ENCODE measurements at places on chromosomes 3 and 15. TPM values are rescaled to one million over a fixed set of nuclear protein-coding genes. Genes with fewer than 3 reads are reported as not detected.

Gene SHC4
- total RNA-seq, result 47.7 TPM

Gene PIF1
- total RNA-seq, result 1.1 TPM

GRCh38 chr3:171354706-171355582, 105.3 kb downstream of the TNIK start:
- no peak for DNase-seq

Gene CMTM8
- 8.2 TPM for total RNA-seq

Gene SCAMP2
- total RNA-seq, result 66.6 TPM

DNA sequence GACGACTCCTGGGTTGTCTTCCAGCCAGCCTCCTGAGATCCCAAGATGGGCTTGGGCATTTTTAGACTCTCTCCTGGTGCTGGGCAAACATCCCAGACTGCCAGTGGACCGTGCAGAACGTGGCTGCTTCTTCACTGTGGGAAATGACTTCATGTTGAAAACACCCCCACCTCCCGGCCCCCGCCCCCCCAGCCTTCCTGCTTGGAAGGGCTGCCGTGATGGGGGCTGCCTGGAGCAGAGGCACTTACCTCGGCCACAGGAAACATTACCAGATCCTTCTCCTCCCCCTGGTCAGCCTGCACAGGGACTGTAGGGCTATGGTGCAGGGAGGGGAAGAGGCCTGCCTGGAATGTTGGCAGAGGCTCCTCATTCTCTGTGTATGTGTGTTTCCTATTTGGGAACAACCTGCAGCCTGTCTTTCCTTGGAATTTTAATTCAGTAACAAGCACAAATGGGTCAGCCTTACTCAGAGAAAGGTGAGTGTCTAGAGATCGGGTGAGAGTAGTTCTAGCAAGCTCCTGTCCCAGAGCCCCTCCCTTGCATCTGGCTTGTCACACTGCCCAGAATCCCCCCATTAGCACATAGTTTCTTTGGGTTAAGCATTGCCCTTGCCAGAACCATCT, 90.8 kb downstream of the ANP32A start:
- DNase-seq, result no peak

Gene ITIH4
- total RNA-seq, result 12.6 TPM

- DNase-seq, result no peak
These were observed 65.7 kb downstream of the CMTM8 start for GRCh38 chr3:32303977-32304881.

DNA sequence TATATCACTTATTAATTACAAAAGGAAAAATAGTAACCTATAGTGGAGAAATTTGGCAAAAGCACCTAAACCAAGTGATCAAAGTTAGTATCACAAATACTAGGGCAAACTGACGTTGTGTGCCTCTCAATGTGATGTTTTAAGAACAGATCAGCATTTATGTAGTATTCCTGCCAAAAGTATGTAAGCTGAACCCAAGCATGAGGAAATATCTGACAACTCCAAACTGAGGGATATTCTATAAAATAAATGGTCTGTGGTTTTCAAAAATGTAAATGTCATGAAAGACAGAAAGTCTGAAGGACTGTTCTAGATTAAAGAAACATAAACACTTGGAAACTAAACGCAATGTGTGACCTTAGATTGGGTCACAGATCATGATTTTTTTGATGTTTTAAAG, 34.3 kb upstream of the PIK3CA start:
- no peak for DNase-seq

DNA sequence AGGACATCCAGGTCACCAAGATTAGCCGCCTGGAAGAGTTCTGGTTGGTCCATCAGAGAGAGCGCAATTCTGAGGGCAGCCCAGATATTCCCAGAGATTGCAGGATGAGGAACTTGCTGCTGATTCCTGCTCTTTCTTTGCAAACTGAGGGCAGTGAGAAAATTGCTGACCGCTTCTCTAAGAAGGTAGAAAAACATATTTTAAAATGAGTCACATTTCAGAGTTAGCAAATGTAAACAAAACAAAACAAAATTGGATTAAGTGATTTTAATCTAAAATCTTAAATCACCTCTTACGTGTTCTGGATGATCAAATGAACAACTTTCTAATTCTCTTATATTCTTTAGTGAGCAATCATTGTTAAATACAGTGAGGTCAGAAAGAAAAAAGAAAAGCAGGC, 149.0 kb downstream of the USP13 start:
- DNase-seq, result no peak

DNA sequence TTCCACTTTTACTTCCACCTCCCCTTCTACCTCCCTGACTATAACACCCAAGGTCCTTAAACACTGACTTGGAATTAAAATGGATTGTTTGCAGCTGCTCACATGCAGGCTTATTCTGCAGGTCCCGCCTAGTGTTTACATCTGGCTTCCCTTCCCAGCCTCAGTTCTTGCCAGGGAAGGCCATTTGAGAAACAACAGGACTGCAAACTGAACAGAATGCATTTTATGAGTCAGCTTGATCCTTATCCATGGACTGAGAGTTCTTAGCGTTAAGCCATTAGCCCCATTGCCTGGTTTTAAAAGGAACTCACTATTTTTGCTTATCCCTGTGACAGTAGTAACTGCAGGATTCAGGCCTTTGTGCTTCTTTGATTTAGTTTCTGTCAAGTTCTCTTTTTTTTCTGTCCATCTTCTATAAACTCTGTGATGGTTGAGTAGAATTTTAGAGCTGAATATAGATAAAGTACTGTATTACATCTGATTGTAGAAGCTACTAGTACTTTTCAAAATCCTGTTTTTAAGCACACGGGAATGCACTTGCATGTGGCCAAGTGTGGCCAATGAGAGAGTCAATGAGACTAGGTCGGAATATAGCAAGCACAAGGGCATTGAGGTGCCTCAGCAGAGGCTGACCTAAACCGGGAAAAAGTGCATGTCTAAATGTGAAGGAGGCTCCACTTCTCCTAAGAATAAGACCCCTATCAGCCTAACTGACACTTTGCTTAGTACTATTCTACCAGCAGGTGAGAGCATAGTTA, 106.4 kb downstream of the TUSC7 start:
- no peak for DNase-seq

DNA sequence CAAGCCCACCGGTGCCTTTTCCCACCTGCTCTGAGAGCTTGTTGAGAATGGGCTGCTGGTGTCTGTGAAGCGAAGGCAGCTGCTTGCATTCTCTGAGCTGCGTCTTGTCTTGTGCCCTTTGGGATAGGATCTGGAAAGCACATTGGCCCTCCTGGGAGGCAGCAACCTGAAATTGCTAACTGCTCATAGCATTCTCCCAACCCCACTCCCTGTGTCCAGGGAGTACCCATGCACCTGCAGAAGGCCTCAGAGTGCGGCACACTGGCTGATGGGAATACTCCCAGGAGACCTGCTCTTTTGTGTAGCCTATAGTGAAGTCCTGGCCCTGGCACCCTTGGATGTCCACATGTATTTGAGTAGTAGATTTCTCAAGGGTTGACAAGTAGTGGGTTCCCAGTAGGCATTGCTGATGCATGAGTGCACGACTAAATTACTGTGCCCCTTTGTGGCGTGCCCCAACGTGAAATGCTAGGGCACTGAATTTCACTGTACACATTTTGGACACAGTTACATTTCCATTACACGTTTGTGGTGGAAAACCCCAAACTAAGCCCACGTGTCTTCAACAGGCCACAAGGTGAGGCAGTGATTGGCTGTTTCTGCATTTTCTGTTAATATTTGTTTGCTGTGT, 3.7 kb downstream of the EPHB1 start:
- DNase-seq, result no peak

GRCh38 chr3:70731046-70731445, 418.6 kb upstream of the MDFIC2 start:
- no peak for DNase-seq

DNA sequence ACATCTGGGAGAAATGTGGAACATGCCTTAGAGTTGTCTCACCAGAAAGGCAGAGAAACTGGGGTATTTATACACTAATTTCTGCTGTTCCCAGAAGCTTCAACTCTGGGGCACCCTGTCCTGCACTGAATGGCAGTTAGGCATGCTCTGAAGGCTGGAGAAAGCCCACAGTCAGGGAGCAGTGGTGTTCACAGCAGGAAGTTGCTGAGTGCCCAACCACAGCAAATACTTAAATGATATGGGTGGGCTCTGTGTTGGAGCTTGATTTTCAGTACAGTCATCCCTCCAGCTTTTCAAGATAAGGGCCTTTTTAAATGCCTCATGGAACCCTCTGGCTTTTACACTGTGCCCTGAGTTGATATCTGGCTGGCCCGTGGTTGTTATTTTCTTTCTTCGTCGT, 38.7 kb upstream of the RASGRF1 start:
- DNase-seq, result no peak

DNA sequence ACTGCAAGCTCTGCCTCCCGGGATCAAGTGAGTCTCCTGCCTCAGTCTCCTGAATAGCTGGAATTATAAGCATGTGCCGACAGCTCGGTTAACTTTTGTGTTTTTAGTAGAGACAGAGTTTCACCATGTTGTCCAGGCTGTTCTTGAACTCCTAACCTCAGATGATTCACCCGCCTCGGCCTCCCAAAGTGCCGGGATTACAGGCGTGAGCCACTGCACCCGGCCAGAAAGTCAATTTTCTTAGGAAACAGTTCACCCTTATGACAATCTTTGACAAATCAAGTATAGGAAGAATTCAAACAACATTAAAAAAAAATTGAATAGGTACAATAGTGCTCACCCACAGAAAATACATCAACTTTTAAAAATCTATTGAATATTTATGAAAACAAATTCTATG, 23.6 kb upstream of the DUT start:
- DNase-seq, result no peak

Gene COL6A5
- total RNA-seq, result not detected

- DNase-seq, result no peak
These were observed 19.5 kb downstream of the PSTPIP1 start for GRCh38 chr15:77014132-77015081.

GRCh38 chr3:12158387-12159226, at the start of gene TIMP4:
Gene TIMP4 (minus strand): TSS chr3:12158912. CDS start chr3:12158840, 72 bp downstream.
- DNase-seq, result peak; percentile 42

- peak; percentile 49 for DNase-seq
These were observed 79.5 kb downstream of the CD200R1L start for GRCh38 chr3:112767177-112767576.

DNA sequence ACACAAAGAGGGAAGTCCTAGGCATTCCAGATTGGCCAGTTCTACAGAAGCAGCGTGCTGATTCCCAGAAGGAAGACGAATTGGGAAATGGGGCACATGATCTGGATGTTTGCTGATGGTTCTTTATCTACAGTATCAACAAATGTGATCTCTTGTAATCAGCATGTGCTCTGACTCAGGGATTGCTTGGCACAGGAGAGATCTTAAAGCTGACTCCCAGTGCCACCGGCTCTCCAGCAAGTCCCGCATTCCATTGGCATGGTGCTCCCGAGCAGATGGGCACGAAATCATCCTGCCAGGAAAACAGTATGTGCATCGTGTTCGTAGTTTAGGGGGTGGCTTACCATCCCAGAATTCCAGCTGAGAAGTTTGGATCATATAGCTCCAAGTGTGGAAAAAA, 259.9 kb upstream of the NR2F2 start:
- DNase-seq, result no peak

DNA sequence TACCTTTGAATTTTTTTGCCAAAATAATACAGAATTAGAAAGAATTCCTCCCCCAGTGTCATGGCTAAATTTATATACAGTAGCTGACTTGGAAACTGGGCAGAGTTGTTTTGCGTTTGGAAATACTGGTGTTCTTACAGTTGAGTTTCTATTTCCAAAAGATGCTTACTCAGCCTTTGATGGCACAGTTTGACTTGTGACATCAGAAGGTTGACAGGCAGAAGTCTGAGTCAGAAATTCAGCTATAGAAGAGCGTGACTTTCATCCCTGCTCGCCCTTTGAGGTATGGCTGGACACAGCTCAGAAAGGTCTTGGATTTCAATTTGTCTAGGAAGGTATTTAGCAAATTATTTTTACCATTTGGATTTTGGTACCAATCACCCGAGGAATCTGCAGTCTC, 175.8 kb downstream of the VGLL4 start:
- no peak for DNase-seq

DNA sequence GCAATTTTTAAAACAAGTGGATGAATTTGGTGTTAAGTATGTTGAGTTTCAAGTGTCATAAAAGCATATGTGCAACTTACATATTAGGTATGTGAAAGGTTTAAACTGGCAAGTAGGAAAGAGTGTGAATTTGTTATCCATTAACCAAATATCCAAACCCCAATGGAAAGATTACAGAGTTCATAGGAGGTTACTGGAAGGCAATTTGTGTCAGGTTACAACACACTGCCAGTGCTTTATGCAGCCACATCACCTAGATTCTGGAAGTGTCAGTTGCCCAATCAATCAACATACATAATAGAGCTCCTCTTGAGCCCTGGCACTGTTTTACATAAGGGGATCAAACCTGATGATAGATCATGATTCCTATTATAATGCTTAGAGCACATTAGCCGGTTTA, 261.0 kb downstream of the ROBO1 start:
- no peak for DNase-seq

GRCh38 chr3:31187380-31187779, 292.9 kb upstream of the GADL1 start:
- no peak for DNase-seq

All from tibial nerve (tissue), 4 donors.